ENCODE measurements at places on chromosomes 6 and 20.

DNA sequence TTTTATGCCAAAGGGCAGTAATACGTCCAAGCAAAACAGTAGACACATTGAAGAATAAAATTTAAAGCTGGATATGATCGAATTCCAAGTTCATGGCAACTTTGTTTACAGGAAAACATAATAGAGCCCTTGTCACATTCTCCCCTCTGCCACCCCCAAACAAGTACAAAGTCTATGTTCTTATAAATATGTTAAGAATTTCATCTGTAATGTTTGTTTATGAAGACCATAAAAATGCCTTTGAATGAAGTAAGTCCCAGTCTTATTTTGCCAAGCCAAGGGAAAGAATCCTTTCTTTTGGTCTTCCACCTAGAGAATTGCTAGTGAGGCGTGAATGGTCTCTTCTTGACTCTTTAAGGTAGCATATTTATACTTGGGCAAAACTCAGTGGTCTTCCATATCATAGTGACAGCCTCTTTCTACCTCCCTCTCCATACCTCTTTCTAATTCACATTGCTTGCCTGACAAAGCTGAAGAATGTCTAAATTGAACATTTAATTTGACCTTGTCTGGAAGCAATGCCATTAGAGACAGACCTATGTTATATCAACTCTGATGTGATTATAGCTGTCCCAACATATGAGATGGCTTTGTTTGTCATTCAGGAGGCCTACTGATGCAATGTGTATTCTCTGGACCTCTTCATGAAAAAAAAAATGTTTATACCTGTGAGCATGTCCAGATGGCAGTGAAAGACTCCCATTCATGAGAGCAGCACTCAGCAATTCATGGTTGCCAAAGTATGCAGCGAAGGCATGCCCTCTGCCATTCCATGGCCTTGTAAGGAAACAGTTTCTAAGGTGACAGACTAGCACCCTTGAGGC is 70.6 kb upstream of the CCN2 start:
- DNase-seq, result no peak

DNA sequence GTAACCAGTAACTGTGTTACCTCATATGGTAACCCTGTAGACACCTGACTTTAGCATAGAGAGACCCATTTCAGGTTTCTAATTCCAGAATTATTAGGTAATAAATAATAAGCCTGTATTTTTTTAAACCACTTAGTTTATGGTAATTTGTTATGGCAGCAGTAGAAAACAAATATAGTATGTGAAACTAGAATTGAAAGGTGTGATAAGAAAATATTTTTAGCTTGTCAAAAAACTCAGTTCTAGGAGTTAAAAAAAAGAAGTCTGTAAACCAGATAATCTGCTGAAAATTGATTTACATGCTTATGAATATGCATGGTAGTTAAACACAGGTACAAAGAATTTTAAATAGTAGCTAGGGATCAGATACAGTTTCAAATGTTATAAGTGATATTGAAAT is 695.0 kb upstream of the GJE1 start:
- no peak for DNase-seq

GRCh38 chr6:166559211-166559610 is 27.3 kb downstream of the RAMACL start:
- DNase-seq, result no peak

DNA sequence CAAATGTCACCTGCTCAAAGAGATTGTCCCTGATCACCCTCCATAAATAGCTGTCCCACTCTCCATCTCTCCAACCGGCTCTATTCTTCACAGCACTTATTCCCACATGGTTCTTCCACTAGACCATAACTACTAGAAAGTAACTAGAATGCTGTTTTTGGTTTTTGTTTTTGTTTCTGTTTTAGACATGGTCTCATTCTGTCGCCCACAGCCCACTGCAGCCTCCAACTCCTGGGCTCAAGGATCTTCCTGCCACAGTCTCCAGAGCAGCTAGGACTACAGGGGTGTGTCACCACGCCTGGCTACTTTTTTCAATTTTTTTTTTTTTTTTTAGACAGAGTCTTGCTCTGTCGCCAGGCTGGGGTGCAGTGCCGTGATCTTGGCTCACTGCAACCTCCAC is 12.2 kb downstream of the MMP24 start:
- DNase-seq, result no peak

- DNase-seq, result no peak
Measured at GRCh38 chr20:15205719-15206118, 868.3 kb upstream of the FLRT3 start.

- DNase-seq, result no peak
Measured at GRCh38 chr6:36837686-36838085, 1.6 kb downstream of the CPNE5 start.

GRCh38 chr20:48609491-48609978 is 218.3 kb downstream of the PREX1 start:
- DNase-seq, result no peak

DNA sequence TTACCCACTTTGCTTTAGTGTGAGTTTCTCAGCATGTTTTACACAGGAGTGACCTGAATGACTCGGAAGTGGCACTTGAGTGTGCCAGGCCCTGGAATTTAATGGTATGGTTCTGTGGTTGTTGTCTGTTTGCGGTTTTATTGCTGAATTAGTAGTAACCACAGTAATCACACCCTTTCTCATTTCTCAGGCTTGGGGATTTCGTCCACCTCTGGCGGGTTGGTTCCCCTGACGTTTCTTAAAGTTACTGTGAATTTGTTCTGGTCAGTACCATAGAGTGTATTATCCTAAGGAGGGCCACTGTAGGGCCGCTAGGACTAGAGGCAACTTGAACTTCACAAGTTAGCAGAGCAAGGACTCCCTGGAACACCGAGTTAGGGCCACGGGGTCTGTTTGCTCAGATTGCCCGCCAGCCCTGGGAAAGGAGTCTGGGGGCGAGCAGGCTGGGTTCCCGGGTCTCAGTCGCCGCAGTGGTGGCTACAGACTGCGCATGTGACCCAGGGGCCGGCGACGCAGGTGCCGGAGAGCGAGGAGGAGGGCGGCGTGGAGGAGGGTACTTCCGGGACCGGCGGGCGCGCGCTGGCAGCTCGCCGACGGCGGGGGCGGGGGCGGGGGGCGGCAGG is 546 bp upstream of the KLHL32 start:
- no peak for DNase-seq

All from NCI-H187 (cell line).